ENCODE measurements at places on chromosomes 5 and 9.

GRCh38 chr9:112631313-112632070, 86.4 kb downstream of the INIP start:
- no peak for DNase-seq

DNA sequence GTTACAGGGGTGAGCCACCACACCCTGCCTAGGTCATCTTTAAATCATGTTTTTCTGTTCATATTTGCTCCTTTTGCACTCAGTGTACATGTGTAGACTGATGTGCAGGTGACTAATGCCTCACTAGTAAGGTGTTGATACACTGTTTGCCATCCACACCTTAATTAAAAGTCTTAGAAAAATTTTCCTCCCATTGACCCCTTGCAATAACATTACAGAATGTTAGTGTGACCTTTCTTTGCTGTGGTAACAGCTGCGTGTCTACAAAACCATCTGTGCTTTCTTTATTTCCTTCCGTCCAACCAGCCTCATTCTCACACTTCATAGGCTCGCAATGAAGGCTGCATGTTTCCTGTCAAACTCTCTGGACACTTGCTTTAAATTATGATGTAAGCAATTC, 6.6 kb upstream of the CEMIP2 start:
- no peak for DNase-seq

DNA sequence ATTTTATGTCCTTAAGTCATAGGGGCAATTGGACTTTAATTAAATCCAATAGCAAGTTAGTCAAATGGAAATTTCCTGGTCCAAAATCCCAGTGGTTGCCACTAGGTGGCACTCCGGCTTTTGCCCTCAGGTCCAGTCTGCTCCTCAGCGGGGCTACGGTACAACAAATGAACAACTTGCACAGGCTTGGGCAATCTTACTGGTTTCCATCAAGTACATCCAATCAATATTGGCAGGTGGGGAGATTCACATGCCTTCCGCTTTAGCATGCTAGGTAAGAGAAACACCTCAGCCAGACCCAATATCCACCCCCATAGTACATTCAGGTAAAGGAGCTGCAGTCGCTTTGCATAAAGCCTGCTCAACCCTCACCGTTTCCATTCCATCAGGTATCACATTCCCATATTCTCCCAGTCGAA, 6.3 kb upstream of the MXD3 start:
- peak; percentile 76 for DNase-seq

- DNase-seq = no peak
Observed at GRCh38 chr5:123132316-123132715, 43.3 kb downstream of the PRDM6 start.

DNA sequence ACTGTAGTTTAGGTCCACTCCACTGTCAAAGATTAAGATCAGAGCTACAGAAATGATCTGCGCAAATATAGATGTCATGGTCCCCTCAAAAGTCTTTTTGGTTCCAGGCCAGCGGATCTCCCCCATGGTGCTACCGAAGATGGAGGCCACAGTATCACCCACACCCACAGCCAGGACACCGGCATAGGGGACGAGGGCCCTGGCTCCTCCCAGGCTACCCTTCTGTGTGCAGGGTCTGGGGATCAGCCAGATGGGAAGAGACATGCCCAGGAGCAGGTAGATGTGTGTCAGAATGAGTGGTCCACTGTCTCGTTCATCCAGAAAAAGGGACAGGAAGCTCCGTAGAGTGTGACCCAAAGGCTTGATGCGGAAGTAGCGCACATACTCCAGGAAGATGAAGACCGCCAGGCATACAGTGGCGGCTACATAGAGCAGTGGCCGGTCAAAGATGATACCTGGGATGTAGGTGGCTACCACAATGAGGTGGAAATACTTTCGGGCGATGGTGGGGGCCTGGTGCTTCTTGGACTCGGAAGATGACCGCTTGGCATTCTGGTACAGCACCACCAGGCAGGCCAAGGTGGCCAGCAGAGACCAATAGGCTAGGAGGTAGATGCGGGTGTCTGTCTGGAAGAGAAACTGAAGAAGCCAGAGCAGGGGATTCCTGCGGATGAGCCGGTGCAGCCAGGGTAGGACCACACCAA, 1.5 kb downstream of the DOLK start:
- DNase-seq = no peak

GRCh38 chr5:133993185-133993936, 11.4 kb downstream of the VDAC1 start:
- DNase-seq = no peak

DNA sequence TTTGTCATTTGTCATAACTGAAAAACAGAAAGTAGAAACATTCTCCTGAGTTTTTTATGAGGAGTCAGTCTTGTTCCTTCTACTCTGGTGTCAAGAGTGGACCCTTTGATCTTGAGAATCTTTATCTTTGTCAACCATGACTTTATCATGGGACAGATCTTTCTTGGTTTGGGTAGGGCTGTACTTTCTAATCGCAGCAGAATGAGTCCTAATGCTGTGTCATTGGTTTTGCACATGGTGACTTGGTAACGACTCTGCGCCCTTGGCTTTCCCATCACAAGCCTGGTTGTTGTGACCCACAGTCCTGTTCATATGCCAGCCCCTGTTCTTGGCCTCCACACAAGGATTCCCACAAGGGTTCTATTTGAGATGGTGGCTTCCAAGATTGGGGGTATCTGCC, 45.6 kb downstream of the AOPEP start:
- no peak for DNase-seq

DNA sequence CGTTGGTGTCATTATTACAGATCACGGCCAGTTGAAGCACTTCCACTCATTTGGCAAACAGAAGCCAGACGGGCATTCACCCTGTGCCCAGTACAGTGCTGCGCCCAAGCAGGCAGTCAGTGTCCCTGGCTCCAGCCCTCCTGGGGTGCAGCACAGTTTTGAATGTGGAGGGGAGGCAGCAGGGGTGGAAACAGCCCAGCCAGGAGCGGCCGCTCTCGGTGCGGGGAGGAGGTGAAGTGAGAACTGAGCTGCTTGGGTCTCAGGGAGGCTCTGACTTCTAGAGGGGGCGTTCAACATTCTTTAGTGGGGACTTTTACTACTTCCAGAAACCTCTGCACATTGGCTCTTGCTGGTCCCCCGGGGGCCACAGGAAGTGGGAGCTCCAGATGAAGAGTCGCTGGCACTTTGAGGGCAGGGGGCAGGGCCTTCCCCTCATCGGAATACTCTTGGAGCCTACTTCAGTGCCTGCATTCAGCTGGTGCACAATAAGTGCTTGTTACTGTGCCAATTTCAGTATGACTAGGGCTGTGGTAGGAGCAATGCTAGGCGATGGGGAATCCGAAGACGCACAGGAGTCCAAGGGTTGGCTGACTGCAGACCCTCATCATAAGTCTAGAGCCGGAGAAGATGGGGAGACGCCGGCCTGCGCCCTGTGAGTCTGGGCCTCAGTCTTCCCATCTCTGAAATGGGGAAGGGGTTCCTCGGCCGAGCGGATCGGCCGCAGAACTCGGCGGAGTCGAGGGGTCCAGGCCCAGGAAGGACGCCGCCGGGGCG, 492 bp upstream of the NEK6 start:
- no peak for DNase-seq

GRCh38 chr9:111890334-111890733, 6.3 kb upstream of the UGCG start:
- DNase-seq = no peak

GRCh38 chr5:3124410-3124809, 372.9 kb upstream of the IRX2 start:
- no peak for DNase-seq

DNA sequence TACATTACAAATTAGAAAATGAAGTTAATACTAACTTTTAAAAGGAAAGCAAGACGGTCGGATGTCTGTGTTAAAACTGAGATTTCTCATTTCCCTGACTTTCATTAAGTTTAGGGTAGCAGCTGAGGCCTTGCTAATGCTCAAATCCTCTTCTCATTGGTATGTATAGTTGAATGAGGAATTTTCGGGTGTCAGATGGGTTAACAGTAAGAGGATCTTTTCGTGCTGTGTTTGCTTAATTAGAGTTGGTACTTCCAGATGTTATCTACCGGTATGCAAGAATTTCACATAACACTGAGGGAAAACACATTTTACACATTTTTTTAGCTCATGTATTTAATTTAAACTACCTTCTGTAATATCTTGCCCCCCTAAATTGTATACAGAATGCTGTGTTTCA, 168.2 kb upstream of the CTNND2 start:
- no peak for DNase-seq

DNA sequence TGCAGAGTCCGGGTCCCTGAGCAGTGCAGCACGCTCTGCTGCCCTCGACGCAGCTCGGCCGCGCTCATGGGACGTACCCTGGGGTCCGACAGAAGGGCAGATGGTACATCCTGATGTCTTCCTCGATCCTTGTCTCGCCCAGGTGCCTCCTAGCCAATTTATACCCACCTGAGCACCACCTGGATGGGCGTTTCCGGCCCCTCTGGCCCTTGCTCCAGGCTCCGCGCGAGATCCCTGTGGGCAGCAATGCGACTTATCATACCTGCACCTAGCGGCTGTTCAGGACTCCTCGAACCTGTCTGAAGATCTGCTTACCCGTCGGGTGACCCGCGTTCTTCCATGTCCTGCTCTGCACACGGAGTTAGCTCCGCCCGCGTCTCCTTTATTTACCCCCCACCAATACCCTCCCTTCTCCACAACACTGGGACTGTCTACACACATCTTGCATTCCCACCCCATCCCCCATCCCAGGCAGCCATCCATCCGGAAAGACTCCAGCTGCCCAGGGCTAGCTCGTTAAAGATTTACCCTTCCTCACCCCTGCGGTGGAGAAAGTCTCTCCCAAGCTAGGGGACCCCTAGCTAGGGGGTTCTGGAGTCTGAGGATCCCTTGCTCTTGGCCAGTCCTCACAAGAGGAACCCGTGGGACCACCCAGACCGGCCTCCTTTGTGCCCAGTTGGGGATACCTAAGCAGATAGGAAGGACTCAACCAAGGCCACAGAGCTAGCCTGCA, at the start of gene KIF12:
Gene KIF12 (minus strand): TSS at position 357 of the 733 bp plus-strand sequence. CDS start 16 bp downstream, at position 341.
- DNase-seq = no peak

GRCh38 chr5:170597109-170597751, 93.4 kb downstream of the KCNIP1 start:
- no peak for DNase-seq

- no peak for DNase-seq
Observed at GRCh38 chr5:116488356-116489041, 86.1 kb downstream of the SEMA6A start.

- no peak for DNase-seq
Observed at GRCh38 chr5:142289708-142290576, 34.9 kb downstream of the SPRY4 start.

DNA sequence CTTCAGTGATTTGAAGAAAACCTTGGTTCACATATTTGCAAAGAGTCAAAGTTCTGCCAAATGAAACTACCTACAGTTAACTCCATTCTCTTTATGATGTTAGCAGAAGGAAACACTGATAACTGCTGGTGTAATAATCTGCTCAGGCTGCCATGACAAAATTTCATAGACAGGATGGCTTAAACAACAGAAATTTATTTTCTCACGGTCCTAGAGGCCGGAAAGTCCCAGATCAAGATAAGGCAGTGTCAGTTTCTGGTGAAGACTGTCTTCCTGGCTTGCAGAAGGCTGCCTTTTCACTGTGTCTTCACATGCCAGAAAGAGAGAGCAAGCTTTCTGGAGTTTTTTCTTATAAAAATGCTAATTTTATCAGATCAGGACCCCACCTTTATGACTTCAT, 102.4 kb upstream of the PARP8 start:
- DNase-seq = no peak

- DNase-seq = no peak
Observed at GRCh38 chr5:141915881-141916336, 7.8 kb upstream of the DELE1 start.

DNA sequence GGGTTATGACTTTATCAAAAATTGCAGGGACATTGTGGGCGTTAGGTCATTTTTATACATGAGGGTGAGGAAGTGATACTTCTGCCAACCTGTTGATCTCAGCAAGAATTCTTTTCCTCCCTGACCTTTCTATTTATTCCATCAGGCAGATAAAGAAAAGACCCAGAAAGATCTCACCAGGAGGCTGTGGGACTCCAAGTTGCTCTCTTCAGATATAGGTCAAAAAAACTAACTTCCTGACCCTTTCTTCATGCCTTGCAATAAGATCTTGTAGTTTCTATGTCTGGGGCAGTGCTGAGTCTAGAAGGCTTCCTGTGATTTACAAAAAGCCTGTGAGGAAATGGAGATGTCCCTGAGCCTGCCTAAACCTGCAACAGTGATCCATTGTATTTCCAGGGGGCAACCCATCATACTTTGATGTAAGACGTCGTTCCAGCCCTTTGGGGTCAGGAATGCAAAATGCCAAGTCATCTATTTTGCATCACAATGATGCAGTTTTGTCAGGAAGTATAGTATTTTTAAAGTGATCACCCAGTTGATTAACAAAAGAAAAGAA, 22.0 kb upstream of the PIK3R1 start:
- DNase-seq = no peak

DNA sequence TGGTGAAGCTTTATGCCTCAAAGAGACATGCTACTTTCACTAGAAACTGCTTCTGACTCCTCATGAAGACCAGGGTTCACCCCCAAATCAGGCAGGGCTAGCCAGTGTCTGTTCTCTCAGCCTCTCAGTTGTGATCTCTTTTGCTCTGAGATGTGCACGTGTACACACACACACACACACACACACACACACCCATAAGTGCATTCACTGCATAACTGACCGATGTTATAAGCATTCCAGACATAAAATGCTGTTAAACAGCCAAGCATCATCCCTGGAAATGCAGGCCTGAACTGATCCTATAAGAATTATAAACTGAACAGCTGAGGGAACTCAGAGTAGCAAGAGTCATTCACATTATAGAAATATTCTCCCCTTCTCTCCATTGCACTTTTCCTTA, 85.0 kb downstream of the FSTL4 start:
- no peak for DNase-seq

DNA sequence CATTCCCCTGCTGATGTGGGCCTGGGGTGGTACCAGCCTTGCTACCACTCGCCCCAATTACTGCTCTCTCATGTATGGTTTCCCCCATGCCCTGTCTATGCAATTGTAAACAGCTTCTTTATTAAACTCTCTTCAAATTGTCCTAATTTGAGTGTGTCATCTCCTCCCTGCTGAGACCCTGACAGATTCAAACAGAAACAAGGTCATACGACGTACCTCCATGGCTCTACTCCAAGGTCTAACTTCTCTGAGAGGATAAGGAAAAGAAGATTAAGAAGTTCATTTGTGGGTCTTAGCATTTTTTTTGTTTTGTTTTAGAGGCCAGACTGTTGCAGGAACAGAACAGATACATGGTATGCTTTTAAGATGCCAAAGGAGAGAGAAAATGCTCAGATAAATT, 38.0 kb downstream of the ABITRAM start:
- no peak for DNase-seq

GRCh38 chr5:21806943-21807342, 1046.2 kb downstream of the CDH12 start:
- no peak for DNase-seq

DNA sequence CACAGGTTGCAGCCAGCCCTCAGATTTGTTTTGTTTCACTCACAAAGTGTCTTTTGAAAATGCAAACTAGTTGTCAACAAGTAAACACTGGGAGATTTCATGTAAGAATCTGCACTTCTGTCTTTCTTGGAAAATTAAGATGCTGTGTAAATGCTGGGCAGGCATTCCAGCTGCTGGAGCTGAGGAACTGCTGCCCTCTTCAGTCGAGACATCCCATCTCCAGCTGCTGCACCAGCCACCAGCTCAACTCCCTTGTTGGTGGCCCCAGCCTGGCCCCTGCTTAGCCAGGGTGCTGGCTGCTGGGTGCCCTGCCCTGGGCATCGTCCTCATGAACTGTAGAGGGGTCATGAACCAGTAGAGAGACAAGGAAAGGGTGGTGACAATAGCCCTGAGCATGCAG, 33.1 kb upstream of the AFAP1L1 start:
- no peak for DNase-seq

- peak; percentile 90 for DNase-seq
Observed at GRCh38 chr9:35646533-35647265, 4.0 kb downstream of the SIT1 start.

- no peak for DNase-seq
Observed at GRCh38 chr9:113957821-113958341, 81.8 kb downstream of the ZNF618 start.
